Pons (tissue), 1 donor: ENCODE measurements at places on chromosomes 13 and 19.

- no peak for DNase-seq
Measured at GRCh38 chr13:70964124-70964523, 855.9 kb upstream of the KLHL1 start.

- peak; percentile 41 for DNase-seq
Measured at GRCh38 chr19:47110521-47111005, 3.0 kb downstream of the ZC3H4 start.

- peak; percentile 37 for DNase-seq
Measured at GRCh38 chr19:4186087-4186993, 3.9 kb downstream of the ANKRD24 start.

DNA sequence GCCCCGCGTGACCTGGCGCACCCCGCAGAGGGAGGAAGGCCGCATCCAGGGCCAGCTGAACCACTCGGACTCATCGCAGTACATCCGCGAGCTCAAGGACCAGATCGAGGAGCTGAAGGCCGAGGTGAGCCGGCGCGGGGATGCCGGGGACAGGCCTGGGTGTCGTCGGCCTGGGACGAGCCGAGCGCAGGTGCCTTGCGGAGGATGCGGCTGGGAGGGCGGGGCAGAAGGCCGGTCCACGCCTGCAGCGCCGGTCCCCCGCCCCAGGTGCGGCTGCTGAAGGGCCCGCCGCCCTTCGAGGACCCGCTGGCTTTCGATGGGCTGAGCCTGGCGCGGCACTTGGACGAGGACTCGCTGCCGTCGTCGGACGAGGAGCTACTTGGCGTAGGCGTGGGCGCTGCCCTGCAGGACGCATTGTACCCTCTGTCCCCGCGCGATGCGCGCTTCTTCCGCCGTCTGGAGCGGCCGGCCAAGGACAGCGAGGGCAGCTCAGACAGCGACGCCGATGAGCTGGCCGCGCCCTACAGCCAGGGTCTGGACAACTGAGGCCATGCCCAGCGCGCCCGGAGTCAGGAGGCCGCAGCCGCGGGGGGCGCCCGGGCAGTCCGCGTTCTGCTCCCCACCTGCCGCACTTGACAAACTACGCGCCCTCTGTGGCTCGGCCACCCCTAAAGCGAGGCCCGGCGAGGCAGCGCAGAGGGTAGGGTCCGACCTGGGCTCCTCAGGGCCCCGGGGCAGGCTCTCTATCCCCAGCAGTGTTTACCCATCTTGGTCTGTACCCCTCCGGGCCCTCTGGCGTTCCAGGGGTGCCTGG, 10.8 kb downstream of the PRR36 start:
- no peak for DNase-seq

DNA sequence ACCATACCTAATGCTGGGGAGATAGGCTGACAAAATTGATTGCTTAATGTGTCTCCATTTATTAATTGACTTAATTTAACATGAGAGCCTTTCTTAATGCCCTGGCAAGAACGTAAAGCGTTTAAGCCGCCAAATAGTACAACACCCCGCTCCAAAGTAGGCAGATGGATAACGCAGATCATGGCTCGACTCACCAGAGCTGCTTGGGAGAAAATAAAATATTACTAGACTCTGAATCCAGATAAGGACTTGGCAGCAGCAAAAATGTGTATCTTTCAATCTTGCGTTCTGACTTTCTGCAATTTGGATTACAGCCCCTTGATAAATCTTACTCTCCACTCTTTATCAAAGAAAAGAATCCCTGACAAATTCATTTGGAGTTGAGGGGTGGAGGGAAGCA, 403 bp upstream of the SIAH3 start:
- DNase-seq, result no peak

DNA sequence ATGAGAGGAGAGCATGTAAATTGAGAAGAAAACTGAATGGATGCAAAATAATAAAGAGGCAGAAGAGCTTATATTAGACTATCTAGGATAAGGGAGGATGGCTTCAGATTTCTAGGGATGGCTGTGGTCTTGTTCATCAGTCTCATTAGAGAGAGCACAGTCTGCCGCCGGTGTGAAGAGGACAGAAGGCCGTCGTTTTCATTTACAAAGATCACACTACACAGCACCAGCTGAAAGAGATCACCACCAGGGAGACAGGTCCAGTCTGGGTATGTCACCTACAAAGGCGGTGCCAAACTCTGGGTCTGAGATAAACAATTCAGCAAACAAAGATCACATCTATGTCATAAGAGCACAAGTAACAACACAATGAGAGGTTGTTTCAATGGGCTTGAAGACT, 1222.3 kb upstream of the SLC10A2 start:
- no peak for DNase-seq

- DNase-seq, result peak; percentile 51
Measured at GRCh38 chr13:44155422-44156293, 218.0 kb upstream of the SERP2 start.

GRCh38 chr19:43639519-43640423, at the start of gene CADM4:
CADM4 (minus strand) TSS chr19:43639850; CDS start chr19:43639790, 60 bp downstream.
- DNase-seq, result no peak

DNA sequence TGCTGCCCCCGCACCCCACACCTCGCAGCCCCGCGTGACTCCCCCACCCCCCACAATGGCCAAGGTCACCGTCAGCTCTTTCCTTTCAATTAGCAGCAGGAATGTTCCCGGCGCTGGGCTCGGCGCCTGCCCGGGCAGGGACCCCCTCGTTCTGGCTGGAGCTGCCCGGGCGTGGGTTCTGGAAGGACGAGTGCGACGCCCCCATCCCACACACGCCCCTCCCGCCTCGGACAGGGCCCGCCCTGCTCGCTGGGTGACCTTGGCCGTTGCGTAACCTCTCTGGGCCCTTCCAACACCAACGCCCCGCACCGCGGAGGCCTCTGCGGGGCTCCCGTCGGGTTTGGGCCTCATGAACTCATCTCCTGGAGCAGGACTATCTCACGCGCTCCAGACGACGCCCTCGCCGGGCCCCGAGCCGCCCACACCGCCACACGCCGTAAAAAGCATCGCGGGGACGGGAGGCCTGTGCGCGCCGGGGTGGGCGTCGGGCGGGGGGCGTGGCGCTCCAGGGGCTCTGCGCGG, 10.3 kb downstream of the PALM start:
- no peak for DNase-seq

DNA sequence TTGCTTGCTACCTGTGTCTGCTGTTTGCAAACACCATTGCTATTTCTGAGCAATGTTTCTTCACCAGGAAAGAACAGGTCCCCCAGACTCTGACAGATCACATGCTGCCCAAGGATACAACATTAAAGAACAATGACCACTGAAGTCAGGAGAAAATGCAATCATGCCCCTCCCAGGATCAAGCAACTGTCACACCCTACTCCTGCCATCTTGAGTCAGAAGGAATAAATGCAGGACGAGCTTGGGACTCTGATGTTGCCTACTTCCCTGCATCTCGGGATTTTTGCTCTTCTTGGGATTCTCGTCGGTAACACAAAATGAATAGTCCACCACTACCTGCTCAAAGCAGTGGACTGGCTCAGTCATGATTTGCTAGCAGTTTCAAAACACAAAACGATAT, 490.6 kb downstream of the COG6 start:
- DNase-seq, result no peak

DNA sequence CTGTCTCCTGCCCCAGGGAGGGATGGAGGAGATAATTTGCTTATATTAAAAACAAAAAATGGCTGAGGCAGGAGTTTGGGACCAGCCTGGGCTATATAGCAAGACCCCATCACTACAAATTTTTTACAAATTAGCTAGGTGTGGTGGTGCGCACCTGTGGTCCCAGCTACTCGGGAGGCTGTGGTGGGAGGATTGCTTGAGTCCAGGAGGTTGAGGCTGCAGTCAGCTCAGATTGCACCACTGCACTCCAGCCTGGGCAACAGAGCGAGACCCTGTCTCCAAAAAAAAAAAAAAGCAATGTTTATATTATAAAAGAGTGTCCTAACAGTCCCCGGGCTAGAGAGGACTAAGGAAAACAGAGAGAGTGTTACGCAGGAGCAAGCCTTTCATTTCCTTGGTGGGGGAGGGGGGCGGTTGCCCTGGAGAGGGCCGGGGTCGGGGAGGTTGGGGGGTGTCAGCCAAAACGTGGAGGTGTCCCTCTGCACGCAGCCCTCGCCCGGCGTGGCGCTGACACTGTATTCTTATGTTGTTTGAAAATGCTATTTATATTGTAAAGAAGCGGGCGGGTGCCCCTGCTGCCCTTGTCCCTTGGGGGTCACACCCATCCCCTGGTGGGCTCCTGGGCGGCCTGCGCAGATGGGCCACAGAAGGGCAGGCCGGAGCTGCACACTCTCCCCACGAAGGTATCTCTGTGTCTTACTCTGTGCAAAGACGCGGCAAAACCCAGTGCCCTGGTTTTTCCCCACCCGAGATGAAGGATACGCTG, 184.0 kb downstream of the KDM4B start:
- no peak for DNase-seq

DNA sequence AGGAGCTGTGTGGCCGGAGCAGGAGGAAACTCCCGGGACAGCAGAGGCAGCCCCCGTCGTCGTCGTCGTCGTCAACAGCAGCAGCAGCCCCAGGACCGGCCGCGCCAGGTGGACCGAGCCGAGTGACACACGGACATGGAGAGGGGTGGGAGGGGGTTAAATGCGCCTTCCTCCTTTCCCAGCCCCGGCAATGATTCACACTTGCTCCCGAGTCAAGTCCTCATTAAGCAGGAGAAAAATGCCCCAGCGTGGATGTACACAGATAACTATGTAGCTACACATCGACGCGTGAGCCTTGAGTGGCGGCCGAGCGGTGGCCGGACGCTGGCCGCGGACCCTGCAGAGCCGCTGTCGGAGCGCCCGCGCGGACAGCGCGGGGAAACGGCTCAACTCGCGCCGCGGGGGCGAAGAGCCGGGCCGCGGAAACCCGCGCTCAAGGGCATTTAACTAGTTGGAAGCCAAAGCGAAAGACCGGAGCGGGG, 645 bp downstream of the UBL3 start:
- peak; percentile 65 for DNase-seq

DNA sequence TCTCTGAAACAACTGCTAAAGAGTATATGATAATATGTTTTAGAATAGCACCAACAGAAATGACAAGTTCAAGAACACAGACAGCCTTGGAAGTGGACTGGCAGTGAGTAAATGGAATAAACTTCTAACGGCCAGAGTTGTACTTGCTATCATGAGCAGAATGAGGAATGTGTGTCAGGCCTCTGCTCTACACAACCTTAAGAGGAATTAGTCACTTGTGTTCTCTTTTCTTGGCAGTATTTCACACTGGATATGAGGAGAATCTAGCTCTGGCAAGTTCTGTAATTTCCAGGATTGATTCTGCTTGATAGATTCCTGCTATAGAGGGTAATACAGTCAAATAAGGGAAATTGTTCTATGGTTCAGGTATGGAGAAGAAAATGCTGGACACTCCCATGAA, 757.3 kb downstream of the EFNB2 start:
- DNase-seq, result no peak

DNA sequence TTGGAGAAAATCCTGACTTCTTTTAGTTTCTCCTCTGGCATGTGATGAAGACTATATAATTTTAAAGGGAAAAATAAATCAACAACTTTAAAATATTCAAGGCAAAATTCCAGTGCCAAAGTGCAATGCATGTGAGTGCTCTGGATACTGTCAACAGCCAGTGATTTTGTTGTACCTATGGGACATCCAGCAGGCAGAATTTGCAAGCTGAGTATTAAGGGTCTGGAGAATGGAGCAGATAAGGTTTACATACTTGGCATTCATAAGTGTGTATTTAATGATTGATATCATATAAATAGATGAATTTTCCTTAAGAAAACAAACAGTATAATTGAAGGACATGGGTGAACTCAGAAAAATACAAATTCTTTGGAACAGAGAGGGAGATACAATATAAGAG, 703.4 kb downstream of the GPC5 start:
- no peak for DNase-seq

GRCh38 chr19:44570984-44571684, 41.7 kb upstream of the CEACAM20 start:
- peak; percentile 79 for DNase-seq

- peak; percentile 68 for DNase-seq
Measured at GRCh38 chr19:54364775-54365257, at the start of gene LAIR1. LAIR1 (minus strand) TSS chr19:54364931; CDS start chr19:54364804, 127 bp downstream.

DNA sequence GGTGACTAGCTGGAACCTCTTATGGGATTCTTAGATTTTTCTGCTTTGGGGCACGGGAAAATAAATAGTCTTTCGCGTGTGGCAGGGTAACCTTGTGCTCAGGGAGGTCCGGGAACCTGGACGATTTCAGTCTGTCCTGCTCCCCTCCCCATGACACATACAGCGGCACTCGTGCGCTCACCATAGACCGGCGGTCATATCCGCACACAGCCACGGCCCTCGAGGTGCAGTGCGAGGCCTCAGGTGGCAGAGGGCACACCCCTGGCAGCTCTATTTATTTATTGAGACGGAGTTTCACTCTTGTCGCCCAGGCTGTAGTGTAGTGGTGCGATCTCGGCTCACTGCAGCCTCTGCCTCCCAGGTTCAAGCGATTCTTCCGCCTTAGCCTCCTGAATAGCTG, 3.0 kb downstream of the ONECUT3 start:
- no peak for DNase-seq

DNA sequence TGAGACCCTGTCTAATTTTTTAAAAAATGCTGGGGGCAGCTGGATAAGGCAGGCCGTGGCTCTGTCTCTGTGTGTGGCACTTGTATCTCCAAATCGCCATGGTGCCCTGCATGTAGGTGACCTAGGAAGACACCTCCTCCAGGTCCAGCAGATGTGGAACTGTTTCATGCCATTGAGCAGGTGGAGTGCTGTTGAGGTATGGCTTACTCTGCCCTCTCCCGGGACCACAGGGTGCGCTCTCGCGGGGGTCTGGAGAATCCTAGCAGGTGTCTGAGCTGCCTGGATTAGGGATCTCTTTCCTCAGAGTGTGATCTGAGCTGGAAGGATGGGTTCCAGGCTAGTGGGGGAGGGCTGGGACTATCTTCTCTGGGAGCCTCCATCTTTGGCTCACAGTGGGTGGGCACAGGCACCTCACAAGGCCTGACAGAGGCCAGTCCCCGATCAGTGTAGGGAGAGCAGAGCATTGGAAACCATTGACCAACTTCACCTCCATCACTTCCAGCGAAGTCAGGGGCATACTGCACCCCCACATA, 67.7 kb upstream of the TM9SF2 start:
- DNase-seq, result no peak

DNA sequence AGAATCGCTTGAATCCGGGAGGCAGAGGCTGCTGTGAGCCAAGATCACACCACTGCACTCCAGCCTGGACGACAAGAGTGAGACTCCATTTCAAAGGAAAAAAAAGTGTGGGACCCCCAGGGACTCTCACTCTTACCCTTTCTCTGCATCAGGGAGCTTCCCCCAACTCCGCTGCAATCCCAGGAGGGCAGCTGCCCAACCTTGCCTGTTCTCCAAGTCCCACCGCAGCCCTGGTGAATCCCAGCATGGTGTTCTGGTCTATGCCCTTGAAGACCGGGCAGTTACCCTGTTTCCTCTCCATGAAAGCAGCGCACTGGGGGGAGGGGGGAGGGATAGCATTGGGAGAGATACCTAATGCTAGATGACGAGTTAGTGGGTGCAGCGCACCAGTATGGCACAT, 35.7 kb upstream of the DPRX start:
- no peak for DNase-seq

DNA sequence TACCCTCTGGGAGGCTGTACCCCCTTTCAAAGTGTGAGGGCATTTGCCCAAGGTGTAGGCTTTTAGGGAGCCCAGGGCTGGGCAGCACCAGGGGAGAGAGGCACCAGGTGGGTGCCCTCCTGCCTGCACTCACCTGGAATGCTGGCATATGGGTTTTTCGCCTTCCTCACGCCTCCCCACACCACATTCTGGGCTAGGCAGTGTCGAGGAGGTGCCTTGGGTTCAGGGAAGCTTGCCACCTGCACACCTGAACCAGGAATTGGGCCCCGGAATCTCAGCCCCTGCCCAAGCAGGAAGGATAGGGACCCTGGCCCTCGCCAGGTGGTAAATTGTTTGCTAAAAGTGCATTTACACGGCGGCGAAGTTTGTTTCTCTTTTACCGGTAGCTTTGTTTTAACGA, 5.1 kb upstream of the TSHZ3 start:
- DNase-seq, result no peak

GRCh38 chr13:63541336-63541735, 2125.7 kb upstream of the PCDH20 start:
- no peak for DNase-seq
